ENCODE measurements at places on chromosomes 16 and 17. TPM values are rescaled to one million over a fixed set of nuclear protein-coding genes. Genes with fewer than 3 reads are reported as not detected.

DNA sequence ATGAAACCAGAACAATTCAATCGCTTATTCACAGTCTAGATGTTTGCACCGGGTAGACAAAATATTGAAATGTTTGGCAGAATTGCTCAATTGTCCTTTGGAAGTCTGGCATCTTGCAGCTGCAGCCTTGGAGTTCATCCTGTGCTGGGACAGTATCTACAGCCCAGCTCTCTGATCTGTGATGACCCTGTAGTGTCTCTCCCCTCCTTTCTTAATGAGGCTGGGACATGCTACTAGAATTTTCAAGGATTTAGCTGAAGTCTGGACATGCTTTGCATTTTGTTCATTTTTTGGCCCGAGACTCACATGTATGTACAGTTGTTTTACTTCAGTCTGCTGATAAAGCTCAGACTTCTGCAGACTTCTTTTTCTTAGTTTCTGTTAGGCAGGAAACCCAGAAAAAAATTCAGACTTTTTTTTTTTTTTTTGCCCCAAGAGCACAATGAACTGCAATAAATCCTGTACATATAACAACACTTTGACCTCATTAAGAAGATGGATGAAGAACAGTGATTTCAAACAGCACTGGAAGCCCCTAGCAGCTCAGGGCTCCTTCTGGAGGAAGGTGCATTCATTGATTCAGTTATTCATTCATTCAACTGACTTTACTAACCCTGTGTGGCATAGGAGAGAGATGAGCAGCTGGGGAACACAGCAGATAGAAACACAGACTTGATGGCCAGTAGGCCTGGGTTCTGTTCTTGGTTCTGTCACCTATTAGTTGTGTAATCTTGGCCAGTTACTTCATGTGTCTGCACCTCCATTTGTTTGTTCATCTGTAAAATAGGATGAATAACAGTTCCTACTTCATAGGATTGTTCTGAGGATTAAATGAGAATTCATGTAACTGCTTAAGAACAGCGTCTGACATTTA lies 210.0 kb downstream of the MAP2K4 start:
- no peak for DNase-seq

DNA sequence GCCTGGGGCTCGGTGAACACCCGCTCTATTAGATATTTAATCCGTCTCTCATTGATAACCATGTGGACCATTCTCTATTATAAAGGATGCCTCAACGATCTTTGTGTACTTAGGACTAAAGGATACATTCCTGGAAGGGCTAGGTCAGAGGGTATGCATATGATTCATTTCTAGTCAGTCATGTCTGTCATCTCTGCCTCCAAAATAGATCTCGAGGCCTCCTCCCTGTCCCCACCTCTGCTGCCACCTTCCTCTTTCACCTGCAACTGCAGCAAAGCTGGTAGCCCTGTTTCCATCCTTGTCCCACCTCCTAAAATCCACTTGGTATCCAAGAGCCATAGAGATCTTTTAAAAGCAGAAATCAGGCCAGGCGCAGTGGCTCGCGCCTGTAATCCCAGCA lies 121.5 kb downstream of the KATNIP start:
- DNase-seq, result no peak

DNA sequence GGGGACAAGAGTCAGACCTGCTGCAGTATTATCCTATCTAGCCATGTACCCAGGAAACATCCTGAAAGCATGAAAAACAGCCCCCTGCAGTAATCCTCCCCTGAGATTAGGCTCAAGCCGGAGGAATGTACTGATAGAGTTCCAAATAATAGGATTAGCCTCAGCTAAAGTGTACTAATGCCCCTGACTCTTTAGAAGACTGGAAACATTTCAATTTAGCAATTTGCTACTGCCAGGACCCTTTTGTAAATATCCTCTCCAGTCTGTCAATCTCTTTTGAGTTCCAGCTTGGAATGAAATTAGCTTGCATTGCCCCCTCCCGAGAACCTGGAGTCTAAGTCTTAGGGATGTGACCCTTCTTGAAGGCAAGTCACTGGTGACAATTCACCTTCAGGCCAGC lies 110.8 kb upstream of the DNAH9 start:
- no peak for DNase-seq

DNA sequence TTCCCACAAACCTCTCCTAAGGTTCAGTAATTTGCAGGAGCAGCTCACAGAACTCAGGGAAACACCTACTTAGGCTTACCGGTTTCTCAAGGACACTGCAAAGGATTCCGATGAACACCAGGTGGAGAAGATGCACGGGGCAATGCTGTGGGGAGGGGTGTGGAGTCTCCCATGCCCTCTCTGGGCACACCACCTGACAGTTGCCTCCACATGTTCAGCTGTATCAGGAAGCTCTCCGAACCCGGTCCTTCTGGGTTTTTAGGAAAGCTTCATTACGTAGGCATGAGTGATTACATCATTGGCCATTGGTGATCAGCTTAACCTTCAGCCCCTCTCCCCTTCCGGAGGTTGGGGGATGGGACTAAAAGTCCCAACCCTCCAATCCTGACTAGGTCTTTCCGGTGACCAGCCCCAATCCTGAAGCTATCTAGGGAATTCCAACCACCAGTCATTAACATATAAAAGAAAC lies 21.6 kb downstream of the C17orf58 start:
- DNase-seq, result no peak

DNA sequence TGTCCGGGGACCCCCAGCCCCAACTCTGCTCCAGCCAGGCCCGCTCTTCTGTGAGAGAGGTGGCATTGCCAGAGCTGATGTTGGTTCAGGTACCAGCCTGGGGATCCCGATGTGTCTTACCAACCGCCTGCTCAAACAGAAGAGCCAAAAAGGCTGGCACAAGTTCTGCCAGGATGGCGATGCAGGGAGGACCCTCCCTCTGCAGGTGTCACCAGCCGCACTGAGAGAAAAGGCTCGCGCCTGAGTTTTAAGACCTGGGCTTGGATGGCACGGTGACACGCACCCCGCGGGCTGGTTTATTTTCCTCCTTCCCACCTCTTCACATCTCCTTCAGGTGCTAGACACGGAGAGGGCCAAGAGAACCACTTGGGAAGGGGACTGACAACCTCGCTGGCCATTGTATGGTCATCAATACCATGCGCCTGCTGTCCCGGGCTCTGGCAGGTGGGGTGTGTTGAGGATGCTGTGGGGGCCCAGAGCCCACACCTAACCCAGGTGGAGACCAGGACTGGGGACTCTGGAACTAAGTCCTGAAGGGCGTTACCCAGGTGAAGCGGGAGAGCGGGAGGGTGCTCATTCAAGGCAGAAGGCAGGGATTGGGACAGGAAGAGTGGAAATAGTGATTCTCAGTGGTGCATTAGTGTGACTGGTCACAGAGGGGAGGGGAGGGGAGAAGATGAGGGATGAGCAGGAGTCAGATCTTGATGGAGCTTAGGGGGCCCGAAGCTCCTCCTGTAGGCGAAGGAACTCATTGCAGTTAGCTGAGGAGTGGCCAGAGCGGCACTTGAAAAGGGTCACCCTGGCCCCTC lies 16.3 kb downstream of the FOXJ1 start:
- DNase-seq, result no peak

CDH16 gene
- total RNA-seq, result not detected

Measured in LHCN-M2 (cell line).